ENCODE measurements at places on chromosomes 4 and X.

DNA sequence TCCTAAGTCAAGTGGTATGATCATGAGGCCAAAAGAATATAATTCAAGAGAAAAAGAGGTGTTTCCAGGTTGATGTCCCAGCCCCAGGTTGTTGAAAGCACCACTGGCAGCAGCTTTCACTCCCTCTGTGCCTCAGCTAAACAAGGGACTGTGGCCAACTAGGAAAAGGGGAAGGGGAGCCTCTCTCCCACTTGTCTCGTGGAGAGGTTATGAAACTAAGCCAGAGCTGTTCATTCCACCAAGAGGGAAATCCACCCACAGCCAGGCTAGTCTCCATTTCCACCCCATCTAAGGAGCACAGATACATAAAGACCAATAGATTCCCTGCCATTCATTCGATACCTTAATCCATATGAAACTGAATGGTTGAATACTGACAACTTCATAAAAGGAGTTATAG, 8.1 kb downstream of the ANXA5 start:
- DNase-seq: no peak

DNA sequence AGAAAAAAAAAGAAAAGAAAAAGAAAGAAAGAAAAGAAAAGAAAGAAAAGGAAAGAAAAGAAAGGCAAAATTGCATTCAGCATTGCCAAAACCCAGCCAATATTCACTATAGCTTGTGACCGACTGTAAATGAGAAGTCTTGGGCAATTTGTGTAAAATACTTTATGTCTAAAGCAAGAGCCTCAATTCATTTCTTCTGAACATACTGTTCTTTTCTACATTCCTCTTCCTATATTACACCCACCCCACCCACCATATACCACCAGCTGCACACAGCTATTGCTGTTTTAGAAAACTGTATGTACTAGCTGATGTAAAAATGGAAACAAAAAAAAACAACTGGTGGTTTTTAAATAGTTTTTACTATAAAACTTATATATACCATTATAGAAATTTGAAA, 156.9 kb upstream of the TTC29 start:
- DNase-seq: no peak

- no peak for DNase-seq
Measured at GRCh38 chrX:132044953-132045352, 21.9 kb downstream of the STK26 start.

GRCh38 chr4:38365748-38366310, 298.2 kb upstream of the KLF3 start:
- DNase-seq: no peak

DNA sequence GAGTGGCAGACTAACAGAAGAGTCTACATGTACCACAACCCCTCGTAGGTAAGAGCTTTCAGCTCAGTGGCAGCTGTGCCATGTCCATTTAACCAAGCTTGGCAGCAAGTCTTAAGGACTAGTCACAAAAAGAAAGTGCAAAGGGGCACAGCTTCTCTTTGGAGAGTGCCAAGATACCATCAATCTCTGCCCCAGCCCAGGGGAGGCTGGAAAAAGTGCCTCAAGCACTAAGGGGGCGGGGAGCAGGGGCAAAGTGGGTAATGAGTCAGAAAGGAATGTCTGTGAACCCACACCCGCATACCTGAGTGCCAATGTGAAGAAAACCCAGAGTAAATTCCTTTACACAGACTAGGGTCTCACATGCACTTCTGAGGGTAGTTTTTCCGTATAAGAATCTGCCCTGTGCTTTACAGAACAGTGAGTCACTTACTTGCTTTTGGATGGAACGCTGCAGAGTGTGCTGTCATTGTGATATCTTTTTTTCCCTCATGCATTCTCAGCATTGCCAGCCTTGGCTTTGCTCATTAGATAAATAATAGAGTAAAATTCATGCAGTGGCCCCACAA, 219.8 kb downstream of the ZNF674 start:
- DNase-seq: peak; percentile 5

- no peak for DNase-seq
Measured at GRCh38 chrX:80808881-80809411, 731 bp downstream of the BRWD3 start.

DNA sequence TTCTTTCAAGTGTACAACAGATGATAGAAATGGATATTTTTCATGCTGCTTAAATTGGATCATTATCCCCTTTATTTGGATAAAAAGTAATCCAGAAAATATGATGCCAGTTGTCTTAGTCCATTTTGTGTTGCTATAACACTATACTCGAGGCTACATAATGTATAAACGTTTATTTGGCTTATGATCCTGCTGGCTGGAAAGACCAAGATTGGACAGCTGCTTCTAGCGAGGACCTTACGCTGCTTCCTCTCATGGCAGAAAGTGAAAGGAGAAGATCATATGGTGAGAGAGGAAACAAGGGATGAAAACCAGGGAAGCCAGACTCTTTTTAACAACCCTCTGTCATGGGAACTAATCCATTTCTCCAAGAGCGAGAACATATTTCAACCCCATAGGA, 102.7 kb downstream of the TRAM1L1 start:
- no peak for DNase-seq

DNA sequence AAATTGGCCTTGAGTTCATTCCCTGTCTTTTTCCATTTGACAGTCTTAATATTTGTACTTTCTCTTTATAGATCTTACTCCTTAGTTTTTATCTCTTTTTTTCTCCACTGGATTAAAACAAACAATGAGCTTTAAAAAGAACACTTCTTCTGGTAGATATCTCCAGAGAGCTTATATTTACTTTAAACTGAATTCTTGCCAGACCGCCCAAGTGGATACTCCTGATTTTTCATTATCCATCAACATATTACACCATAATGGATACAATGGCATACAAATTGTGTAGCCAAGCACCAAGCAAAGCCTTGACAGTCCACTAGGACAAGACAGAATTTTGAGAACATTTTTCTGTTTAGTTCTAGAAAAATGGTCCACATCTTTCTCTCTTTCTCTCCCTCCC, 18.9 kb downstream of the TMSB4X start:
- DNase-seq: no peak

DNA sequence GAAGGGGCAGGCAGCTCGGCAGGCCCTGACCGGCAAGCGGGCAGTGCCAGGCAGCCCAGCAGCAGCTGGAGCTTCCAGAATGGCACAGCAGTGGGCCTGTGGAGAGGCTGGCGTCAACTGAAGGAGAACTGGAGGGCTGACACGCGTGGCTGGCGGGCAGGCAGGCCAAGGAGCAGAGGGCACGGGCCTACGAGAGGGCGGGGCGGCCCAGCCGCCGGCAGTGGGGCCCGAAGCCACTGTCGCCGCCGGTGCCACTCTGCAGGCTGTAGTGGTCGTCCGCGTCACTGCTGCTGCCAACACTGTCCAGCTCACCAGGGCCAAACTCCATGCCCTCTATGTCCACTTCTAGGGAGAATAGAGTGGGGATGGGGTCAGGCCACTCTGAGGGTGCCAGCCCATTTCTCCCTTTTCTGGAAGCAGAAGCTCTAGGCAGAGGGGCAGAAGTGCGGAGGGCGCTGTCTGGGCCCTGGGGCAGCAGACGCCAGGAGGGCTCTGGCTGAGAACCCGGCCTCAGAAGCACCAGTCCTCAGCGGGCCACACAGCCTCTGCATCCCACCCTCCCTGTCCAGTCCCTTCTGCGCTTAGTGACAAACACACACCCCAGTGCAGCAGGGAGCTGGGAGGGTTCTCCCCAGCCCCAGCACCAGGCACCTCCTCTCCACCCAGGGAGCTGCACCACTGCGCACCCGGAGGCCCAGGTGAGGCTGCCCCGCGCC, 8.6 kb upstream of the HAUS3 start:
- no peak for DNase-seq

DNA sequence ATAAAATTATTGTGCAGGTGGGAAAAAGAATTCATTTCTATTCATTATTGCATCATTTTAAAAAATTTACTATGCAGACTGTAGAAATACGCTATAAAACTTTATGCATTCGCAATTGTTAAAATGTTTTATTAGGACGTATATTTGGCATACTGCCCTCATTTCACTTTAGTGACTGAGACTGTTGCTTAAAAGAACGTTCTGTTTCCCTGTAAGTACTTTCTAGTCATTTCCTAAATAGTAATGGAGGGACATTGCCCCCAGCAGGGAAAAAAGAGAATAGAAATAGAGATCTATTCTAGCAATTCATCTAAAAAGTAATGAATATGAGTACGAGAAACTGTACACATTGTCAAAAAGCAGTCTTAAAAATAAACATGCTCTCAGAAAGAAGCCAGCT, 1295.8 kb upstream of the TENM3 start:
- no peak for DNase-seq

DNA sequence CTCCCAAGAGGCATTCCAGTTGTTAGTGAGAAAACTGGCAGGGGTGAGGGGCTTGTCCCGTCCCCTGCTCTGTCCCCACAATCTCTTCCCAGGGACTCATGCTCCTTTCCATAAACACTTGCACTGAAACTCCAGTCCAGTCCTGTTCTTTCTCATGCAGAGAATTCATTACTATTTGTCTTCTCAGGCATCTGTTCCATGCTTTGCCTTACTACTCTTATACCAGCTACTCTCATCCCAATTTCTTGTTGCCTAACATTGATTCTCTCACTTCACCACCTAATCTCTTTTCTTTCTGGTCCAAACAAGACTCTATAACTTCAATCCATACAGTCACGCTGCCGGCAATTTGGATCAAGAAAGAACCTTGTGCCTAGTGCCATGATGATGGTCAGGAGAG, 97.1 kb upstream of the VEGFC start:
- DNase-seq: no peak

GRCh38 chr4:7843831-7844593, 95.6 kb downstream of the AFAP1 start:
- peak; percentile 61 for DNase-seq

- DNase-seq: no peak
Measured at GRCh38 chr4:174135936-174136406, 147.5 kb downstream of the FBXO8 start.

DNA sequence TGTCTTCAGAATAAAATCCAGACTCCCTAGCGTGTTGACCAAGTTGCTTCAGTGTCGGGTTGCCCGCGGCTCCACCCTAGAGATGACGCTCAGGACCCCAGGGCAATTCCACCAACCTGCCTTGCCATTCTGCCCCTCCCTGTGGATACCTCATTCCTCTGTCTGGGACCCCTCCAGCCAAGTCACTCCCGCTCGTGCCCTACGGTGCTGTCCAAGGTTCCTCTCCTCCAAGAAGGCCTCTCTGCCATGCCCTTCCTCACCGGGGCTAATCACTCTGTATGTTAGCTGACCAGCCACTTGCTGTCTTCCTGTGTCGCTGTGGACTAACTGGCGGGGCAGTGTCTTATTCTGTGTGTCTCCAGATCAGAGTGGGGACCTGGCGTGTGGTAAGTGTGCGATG, 46.6 kb downstream of the TENM3 start:
- no peak for DNase-seq

- DNase-seq: no peak
Measured at GRCh38 chr4:102819588-102820365, 7.6 kb downstream of the UBE2D3 start.

GRCh38 chr4:84498935-84499623, at the start of gene NKX6-1:
NKX6-1 (minus strand) TSS chr4:84499292; CDS start chr4:84498228, 1,064 bp downstream.
- no peak for DNase-seq

GRCh38 chr4:129806986-129807385, 711.0 kb downstream of the C4orf33 start:
- DNase-seq: no peak

DNA sequence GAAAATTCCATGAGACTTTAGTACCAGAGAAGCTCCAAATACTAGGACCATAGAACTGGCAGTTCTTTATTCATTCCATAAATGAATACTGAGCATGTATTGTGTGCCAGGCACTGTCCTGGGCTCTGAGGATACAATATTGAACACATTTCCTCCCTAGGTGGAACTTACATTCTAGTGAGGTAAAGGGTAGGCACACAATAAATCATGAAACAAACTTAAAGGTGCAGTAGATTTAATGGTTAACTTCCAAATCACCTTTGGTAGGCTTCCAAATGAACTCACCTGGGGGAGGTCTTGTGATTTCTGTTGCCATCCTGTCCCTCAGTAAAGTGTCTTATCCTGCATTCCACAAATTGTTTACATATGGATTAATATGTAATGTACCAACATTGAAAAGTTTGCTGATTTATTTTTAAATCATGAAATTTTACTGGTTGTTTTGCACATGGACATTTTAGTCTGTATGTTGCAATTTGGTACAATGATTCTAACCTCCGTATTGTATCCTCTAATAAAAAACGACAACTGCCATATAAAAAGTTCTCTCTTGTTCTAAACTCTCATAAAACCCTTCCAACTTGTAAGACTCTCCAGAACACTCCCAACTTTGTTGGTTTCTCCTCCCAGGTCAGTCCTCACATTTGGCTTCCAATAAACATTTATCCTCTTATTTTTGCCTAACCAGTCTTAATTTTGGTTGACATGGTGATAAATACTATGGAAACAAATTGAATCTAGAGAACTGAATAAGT, 4.5 kb upstream of the MAGEA11 start:
- no peak for DNase-seq

DNA sequence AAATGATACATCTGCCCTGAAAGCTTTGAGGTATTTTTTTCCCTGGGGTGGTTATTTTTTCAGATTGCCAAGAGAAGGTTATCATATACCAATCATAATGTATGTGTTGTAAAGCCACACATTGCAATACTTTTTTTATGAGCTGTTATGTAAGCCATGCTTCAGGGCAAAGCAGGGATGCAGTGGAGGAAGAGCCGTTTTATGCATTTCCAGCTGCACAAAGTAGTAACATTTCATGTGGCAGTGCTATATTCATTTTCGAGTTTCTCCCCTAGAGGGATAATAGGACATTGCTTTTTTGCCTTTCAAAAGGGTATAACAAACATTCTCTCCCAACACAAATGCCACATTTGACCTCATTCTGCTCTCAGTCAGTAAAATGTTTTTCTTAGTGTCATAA, 68.5 kb downstream of the GALNT7 start:
- DNase-seq: no peak

DNA sequence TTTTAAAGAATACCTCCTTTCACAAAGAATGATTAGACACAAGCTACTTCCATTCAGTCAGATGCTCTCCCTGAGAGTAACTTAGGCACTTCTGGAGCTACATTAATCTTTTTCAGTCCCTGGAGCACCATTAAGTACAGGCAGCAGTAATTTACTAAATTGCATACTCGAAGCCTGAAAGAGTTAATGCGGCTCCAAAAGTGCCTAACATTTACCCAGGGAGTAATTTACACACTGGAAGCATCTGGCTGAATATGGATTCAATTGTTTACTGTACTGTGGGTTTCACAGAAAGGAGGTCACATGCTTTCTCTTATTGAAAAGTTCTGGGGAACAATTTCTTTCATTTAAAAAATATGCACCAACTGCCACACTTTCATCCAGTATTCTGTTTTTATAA, 260.8 kb upstream of the TENM3 start:
- no peak for DNase-seq

DNA sequence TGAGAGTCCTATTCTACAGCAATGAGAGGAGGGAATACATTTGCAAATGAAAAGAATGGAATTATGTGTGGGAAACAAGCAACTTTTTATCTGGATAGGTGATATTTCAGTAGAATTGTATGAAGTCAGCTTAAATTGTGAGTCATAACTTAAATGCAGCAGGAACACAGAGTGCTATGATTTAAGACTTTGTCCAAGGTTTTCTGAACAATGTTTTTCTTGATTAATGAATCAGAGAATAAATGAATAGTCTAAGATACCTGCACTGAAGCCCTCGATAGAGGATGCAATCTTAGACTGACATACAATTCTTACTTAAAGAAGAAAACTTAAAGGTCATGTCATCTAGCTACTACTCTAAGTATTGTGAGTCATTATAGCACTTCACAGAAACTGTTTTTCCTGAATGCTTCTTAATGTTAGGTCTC, 8.0 kb downstream of the ARHGEF38 start:
- DNase-seq: no peak

- no peak for DNase-seq
Measured at GRCh38 chrX:47530049-47530448, 31.0 kb upstream of the ARAF start.

All from stimulated activated CD8-positive, alpha-beta memory T cell treated with anti-CD3 and anti-CD28 coated beads, Interleukin-7, amount 100 ng/mL, for 1 hour (primary cell).